Fibroblast of pulmonary artery (primary cell): ENCODE measurements at places on chromosomes 13 and 19.

DNA sequence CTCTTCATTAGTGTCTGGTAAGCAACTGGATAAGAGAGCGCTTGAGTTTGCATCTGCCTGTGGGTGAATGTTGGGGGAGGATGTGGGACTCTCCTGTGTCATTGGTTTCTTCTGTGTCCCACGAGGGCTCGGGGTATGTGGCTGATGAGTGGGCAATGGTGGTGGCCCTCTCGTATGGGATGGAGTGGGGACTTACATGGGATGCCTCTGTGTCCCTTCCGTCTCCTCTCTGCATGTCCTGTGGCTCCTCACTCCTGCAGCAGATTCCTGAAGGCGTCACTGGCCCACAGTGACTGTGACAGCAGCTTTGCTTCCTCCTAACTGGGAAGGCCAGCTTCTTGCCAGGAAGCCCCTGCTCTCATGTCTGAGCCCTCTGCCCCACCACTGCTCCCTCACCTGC, 2.6 kb upstream of the LRP3 start:
- no peak for DNase-seq

DNA sequence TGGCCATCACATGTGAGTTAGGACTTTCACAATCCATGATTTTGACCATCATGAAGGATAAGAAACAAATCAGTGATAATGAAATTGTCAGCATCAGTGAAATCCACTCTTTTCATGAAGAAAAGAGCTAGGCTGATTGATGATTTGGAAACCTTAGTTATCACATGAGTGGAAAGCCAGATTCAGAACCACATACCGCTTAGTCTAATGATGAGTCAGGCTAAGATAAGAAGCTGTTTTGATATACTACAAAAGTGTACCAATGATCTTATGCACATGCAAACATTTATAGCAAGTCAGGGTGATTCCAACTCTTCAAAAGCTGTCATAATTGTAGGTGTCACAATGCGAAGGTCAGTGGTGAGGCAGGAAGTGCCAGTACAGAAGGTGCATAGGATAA, 519.3 kb downstream of the GPC6 start:
- peak; percentile 39 for DNase-seq

DNA sequence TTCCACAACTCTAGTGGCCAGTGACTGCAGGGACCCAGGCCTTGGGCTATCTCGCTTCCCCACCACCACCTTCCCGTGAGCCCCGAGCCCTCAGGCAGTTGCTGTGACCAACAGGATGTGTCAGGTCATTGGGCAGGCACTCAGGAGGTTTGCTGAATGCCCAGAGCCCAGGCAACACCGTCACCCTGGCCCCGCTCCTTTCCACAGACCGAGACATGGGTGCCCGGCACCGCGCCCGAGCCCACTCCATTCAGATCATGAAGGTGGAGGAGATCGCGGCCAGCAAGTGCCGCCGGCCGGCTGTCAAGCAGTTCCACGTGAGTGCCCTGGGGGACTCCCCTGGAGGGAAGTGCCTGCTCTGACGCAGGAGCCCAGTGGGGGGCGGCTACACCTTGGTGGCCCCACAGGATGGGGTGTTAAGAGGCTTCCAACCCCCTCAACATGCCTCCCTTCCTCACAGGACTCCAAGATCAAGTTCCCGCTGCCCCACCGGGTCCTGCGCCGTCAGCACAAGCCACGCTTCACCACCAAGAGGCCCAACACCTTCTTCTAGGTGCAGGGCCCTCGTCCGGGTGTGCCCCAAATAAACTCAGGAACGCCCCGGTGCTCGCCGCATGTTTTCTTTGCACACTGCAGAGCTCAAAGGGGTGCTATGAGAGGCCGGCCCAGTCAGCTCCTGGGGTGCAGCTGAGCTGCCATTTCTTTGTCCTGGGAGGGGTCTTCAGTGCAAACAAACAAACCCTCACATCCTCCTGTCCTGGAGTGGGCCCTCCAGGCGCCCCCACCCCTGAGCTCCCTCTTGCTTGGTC, 3.2 kb downstream of the RPL18A start:
- no peak for DNase-seq

DNA sequence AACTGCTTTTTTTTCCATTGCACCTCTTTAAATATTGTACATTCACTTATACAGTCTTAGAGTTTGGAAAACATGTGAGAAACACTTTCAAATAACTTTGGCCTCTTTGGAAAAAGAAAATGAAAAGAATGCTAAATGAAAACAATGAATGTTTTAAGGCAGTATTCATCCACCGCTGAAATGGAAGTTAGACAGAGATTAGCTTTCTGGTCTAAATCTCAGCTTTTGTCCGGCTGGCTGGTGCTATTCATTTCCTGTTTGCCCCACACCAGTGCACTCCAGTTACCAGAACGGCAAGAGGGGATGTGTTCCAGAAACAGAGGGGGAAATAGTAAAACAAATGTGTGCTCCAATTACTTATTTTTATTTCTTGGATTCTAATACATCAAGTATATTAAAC, 1201.3 kb downstream of the EFNB2 start:
- DNase-seq: peak; percentile 57

- no peak for DNase-seq
Observed at GRCh38 chr19:56917998-56918397, 77.5 kb upstream of the PEG3 start.

DNA sequence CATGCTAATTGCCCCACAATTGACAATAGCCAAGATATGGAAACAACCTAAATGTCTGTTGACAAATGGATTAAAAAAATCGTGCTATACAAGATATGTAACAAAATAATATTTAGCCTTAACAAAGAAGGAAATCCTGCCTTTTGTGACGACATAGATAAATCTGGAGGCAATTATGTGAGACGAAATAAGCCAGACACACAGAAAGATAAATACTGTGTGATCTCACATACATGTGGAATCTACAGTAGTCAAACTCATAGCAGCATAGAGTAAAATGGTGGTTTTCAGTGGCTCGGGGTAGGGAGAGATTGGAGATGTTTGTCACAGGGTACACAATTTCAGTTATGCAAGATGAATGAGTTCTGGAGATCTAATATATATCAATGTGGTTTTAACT, 895.8 kb downstream of the SLITRK6 start:
- DNase-seq: no peak

DNA sequence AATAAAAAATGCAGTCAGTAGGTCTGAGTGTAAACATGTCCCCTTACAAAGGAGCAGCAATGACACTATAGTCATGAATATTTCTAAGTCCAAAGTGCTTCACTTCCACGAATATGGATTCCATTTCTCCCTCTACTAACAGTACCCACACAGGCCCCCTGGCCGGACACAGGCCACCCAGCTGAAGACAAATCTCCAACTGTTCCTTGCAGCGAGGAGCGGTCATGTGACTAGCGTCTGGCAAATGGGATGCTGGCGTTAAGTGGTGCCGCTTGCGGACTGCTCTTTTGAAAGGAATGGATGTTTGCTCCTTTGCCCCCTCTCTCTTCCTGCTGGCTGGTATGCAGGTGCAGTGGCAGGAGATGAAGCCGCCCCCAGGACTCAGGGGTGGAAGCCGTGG, 16.2 kb downstream of the PPP1R12C start:
- DNase-seq: no peak

GRCh38 chr13:102176846-102177245, 225.0 kb downstream of the FGF14 start:
- no peak for DNase-seq

- no peak for DNase-seq
Observed at GRCh38 chr13:54950546-54950945, 1921.9 kb downstream of the OLFM4 start.

GRCh38 chr13:53822136-53822535, 793.5 kb downstream of the OLFM4 start:
- no peak for DNase-seq

DNA sequence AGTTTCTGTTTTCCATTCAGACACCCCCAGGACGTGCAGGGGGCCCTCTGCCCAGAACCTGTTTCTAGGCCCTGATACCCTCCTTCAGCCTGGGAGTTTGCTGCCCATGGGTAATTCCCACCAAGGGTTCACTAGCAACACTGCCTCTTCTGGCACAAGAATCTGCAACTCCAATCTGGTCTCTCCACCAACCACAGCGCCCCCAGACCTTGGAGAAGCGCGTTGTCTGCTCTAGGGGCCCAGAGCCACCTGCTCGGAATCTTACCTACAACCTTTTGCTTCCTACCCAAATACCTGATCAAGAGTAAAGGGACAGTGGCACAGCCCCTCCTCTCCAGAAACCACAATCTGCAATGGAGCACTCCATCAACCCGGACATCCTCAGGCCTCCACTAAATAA, 763 bp downstream of the ZNF180 start:
- no peak for DNase-seq

DNA sequence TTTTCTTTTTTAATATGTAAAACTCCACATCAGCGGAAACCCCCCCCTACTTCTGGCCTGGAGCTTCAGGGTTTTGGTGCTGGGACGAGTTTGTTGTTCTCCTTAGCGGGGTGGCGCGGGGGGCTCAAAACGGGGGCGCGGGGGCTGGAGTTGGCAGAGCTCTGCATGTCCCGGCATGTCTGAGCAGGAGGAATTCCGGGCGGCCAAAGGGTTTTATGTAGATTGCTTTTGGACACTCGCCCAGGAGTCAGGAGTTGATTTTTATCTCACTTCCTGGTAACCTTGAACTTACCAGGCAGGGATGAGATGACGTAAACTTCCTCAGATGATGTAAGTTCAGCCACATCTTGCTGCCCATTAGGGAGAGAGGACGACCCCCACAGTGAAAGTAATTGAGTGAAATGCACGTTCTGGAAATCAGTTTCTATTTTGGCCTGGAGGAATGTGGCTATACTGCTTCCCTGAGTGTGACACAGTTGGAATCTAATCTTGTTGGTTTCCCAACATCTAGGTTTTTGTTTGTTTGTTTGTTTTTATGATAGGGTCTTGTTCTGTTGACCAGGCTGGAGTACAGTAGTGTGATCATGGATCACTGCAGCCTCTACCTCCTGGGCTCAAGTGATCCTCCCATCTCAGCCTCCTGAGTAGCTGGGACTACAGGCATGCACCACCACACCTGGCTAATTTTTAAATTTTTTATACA, 21.0 kb upstream of the GDF15 start:
- DNase-seq: peak; percentile 100

DNA sequence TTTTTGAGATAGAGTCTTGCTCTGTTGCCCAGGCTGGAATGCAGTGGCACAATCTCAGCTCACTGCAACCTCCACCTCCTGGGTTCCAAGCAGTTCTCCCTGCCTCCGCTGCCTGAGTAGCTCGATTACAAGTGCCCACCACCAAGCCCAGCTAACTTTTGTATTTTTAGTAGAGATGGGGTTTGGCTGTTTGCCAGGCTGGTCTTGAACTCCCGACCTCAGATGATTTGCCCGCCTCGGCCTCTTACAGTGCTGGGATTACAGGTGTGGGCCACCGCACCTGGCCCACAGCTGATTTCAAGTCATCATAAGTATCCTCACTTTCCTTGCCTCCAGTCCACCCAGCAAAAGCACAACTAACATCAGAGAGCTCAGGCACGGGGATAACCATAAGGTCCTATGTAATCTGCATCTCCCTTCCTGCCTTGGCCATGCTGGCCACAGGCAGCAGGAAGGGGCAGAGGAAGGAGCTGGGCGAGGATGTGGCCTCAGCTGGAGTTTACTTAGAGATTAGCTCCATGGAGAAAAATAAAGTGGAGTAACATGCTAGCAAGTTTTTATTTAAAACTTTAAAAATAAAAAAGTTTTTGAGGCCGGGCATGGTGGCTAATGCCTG, 22.9 kb upstream of the ADGRE1 start:
- DNase-seq: no peak

DNA sequence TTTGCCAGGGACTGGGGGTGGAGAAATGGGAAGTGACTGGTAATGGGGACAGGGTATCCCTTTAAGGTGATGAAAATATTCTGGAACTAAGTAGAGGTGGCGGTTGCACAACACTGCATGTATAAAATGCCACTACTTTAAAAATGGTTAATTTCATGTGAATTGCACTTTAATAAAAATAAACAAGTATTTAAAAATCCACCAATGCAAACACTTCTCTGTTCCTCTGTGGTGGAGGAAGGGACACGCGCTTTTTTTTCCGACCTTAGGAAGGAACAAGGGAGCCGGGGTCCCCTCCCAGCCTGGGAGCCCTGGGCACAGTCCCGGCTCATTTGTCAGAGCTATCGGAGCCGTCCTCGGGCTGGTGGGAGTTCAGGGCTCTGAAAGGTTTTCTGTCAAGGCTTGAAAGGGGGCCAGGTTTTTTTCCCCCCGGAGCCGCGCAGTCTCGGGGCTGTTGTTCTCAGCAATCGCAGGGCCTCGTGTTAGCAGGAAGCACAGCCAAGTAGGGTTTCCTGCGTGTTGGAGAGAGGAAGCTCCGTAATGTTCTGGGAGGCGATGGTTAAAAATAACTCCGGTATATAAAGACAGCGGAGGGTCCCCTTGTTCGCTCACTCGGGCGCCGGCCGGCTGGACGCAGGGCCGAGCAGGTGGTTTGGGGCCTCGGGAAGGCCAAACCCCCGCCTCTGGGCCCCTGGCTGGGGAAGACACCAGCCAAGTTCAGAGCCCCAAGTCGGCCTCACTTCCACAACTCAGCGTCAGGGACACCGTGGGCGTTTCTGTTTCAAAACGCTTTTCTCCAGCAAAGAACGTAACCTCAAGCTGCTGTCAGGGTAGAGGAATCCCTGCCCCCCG, 41.2 kb upstream of the KLF2 start:
- peak; percentile 97 for DNase-seq

- DNase-seq: no peak
Observed at GRCh38 chr19:7610491-7611240, 15.0 kb downstream of the CAMSAP3 start.

DNA sequence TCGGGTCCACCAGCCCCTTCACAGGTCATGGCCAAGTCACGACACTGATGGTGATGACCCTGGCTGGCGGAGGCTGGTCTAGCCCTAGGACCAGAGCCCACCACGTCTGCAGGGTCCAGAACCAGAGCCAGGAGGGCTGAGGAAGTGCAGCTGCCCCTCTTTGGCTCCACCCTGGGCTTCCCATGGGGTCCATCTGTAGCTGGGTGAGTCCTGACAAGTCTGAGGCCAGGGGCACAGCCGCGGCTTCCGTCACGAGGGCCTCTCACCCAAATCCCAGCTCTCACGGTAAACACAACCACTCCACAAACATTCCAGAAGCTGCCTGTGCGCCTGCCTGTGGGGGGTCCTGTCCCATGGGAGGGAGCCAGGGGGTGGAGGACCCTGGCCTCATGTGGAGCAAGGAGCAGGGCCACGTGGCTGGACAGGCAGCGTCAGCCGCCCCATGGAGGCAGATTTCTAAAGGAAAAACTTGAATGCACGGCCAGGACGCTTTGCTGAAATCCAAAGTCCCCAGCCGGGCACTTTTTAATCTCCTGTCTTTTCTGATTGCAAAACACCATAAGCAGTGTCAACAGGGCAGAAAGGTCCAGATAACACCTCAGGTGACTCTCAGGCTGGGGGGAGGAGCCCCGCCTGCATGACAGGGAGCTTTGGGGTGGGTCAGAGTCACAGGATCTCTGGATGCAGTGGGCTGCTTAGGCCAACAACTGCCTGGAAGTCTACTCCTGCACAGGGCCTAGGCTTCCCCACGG, 29.9 kb downstream of the CEBPG start:
- DNase-seq: no peak

GRCh38 chr13:23876265-23876664, 12.9 kb downstream of the MIPEP start:
- peak; percentile 38 for DNase-seq

GRCh38 chr13:67235265-67235664, 5.1 kb upstream of the PCDH9 start:
- no peak for DNase-seq

- DNase-seq: no peak
Observed at GRCh38 chr13:30737511-30738337, 2.4 kb downstream of the ALOX5AP start.
